ENCODE measurements at places on chromosomes 5 and 9.
A peak's percentile ranks its signal among the peaks of the same experiment; 100 is the strongest.

DNA sequence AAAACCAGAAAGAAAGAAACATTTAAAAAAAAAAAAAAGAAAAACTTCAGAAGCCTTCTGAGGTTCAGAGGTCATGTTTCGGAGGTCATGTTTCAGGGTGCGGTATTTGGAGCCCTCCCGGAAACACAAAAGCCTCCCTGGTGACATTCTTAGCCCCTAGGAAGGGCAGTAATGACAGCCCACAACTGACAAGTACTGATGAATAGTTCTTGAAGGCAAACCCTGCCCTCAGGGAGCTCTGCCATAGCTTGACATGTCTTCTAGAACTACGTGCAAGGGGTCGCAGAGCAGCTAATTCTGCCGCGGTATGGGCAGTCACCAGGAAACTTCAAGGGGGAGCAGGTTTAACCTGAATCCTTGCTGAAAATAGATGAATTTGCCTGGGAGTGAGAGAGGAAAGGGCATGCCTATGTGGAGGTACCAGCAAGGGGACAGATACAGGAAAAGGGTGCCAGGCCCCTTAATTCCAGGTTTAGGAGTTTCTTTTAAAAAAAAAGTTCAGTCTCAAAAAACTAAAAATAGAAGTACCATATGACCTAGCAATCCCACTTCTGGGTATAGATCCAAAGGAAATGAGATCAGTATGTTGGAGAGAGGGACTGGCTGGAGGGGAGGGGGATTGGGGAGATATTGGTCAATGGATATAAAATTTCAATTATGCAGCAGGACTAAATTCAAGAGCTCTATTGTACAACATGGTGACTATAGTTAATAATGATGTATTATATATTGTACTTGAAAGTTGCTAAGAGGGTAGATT, 98.4 kb downstream of the C9orf152 start:
- DNase-seq = no peak

GRCh38 chr9:68949271-68950000, 64.5 kb downstream of the PRKACG start:
- DNase-seq = no peak

GRCh38 chr5:140707812-140708211, 7.6 kb downstream of the ZMAT2 start:
- no peak for DNase-seq

GRCh38 chr5:79561525-79561893, 47.6 kb upstream of the HOMER1 start:
- no peak for DNase-seq

DNA sequence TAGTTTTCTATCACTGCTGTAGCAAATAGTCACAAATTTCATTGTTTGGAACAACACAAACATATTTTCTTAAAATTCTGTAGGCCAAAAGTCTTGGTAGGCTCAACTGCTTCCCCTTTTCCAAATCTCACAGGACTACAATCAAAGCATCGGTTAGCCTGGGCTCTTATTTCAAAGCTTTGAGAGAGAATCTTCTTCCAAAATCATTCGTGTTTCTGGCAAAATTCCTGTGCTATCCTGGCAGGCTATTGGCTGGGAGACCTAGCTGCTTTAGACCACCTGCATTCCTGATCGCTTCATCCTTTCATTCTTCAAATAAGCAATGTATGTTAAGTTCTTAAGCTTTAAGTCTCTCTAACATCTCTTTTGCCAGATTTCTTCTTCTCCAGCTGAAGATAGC, 629.8 kb upstream of the CDH18 start:
- no peak for DNase-seq

DNA sequence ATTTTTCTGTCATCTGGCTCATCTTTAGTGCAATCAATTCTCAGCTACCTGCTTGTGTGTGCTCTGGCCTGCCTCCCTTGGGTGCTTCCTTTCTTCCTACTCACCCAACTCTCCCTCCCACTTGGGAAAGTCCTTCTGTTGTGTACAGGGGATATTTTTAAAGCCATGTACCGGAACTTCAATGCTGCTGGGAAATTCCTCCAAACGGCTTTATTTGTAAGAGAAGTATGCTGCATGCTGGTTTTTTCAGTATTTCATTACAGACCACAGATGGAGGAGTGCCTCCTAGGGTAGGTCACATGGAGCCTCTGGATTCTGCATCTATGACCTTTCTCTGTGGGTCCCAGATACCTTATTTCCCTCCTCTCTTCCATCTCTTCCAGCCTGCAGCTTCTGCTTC, 5.4 kb upstream of the HMHB1 start:
- DNase-seq = no peak

DNA sequence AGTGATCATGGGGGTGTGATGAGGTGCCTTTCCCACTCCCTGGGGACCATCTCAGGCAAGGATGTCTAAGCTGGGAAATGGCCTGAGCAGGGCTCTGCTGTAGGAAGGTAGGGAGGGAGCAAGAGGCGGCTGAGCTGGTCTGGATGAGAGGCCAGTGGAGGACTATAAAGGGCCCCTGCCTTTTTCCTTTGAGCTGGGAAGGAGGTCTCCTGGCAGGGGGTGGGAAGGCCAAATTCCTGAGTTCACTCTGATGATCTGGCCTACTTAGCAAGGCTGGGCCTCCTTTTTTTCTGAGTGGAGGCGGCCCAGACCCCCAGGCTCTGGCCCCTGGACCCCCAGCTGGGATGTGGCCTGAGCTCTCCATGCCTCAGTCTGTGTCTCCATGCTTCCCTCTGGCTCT, 14.3 kb upstream of the PITX1 start:
- no peak for DNase-seq

- no peak for DNase-seq
Measured at GRCh38 chr9:209143-209758, 5.4 kb upstream of the DOCK8 start.

GRCh38 chr9:4235871-4236804, 63.7 kb downstream of the GLIS3 start:
- DNase-seq = no peak

GRCh38 chr5:168860503-168860902, 281.3 kb upstream of the PANK3 start:
- DNase-seq = no peak

GRCh38 chr9:19922476-19923118, 133.8 kb upstream of the SLC24A2 start:
- DNase-seq = no peak

GRCh38 chr9:12798066-12798770, 23.4 kb downstream of the LURAP1L start:
- no peak for DNase-seq

- no peak for DNase-seq
Measured at GRCh38 chr5:32961059-32961415, 249.9 kb downstream of the NPR3 start.

GRCh38 chr5:157431544-157432200, 28.3 kb upstream of the NIPAL4 start:
- DNase-seq = peak; percentile 4

DNA sequence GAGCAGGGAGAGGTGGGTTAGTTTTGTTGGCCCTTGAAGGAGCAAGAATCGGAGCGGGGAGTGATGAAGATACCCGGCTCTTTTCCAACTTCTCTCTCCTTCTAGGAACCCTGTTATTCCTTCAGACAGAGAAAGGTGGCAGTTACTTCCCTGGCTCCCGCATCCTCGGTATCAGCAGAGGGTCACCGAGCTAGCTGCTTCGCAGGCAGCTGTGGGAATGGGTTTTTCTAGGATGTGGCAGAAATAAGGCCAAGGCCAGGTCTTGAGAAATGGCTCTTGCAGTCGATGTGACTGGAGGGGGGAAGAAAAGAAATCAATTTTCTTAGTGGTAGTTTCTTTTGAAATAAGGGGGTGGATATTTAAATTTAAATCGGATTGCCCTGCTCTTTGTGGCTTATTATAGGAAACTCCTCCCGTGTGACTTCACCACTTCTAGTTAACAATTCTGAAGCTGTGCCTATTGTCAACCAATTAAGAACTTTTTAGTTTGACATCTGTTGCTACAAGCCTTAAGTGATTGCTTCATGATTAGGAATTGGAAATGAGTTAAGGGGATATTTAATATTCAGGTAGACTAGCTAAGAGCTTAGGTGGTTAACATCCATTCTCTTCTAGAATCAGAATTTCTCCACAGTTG, 1.4 kb downstream of the SAP30L start:
- no peak for DNase-seq

DNA sequence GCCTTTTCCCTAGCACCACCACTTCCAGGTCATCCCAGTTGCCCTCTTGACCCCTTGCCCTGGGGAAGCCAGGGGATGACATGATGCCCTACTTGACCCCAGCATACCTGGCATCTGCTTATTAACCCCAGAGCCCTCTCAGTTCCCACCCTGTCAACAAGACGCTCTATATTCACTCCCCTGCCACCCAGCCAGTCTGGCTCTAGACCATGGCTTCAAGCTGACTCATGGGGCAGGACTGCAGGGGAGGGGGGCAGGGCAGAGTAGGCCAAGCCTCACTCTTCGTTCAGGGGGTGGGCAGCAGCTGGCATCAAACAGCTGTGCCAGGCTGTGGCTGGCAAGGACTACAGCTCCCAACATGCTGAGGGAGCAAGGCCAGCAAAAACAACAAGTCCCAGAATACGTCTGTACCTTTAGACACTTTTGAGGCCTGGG, 5.3 kb downstream of the ATOSB start:
- DNase-seq = no peak

- no peak for DNase-seq
Measured at GRCh38 chr5:16485656-16486055, 20.1 kb upstream of the ZNF622 start.

- no peak for DNase-seq
Measured at GRCh38 chr5:66854416-66854815, 258.2 kb downstream of the MAST4 start.

- no peak for DNase-seq
Measured at GRCh38 chr5:152185547-152186245, 219.4 kb downstream of the NMUR2 start.

- DNase-seq = no peak
Measured at GRCh38 chr9:13252852-13253251, 26.6 kb downstream of the MPDZ start.

GRCh38 chr9:18834740-18835361, 198.2 kb downstream of the SAXO1 start:
- DNase-seq = no peak

- DNase-seq = no peak
Measured at GRCh38 chr5:179327021-179327735, 18.1 kb downstream of the ADAMTS2 start.

- no peak for DNase-seq
Measured at GRCh38 chr9:36158917-36159316, 10.3 kb upstream of the CCIN start.

DNA sequence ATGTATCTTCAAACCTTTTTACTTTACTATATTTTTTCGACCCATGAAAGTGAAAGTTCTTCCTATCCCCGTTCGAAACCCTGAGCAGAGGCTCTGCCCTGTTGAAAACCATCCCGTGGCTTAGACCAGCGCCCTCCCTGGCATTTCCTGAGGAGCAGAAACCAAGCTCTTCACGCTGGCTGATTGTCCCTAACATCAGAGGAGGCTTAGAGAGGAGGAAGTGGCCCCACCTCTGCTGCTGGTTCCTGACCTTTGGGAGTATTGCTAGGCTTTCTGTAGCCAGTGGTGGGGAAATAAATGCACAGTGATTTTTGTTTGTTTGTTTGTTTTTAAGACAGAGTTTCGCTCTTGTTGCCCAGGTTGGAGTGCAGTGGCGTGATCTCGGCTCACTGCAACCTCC, 4.2 kb upstream of the PTGES start:
- DNase-seq = no peak

GRCh38 chr5:170126626-170127025, 20.9 kb downstream of the FOXI1 start:
- DNase-seq = no peak

- no peak for DNase-seq
Measured at GRCh38 chr9:7137040-7137439, 379.3 kb downstream of the KDM4C start.

GRCh38 chr9:125659954-125660353, 47.1 kb downstream of the MAPKAP1 start:
- no peak for DNase-seq

DNA sequence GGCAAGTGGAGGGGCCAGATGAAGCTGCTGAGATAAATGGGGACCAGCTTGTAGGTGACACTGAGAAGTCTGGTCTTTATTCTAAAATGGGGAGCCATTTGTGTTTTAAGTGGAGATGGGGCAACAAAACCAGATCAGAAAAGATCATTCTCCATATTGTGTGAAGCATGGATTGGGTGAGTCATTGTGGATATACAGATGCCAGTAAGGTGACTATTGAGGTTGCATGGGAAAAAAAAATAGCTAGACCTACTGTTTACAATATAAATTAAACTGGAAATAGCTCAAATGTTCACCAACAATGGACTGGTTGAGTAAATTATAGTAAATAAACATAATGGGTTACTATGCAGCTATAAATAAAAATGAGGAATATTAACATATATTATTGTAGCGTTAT, 5.4 kb upstream of the MAP1B start:
- DNase-seq = no peak

DNA sequence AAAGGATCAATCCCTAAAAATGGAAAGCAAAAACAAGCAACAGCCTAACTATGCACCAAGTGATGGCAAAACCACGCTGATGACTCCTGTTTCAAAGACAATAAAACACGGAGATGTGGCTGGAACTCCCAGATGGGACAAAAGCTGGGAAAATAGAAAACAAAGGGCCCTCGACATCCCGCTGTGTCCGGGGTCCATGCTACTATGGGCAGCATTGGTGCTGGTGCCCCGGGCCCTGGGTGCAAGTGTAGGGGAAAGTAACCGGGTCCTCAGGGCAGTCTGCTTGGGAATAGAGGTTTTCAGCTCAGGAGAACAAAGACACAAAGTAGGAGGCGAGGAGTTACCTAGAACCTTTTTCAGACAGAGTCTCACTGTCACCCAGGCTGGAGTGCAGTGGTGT, 46.1 kb downstream of the MRPL36 start:
- DNase-seq = no peak

GRCh38 chr5:76145945-76146344, 62.8 kb downstream of the SV2C start:
- DNase-seq = no peak

DNA sequence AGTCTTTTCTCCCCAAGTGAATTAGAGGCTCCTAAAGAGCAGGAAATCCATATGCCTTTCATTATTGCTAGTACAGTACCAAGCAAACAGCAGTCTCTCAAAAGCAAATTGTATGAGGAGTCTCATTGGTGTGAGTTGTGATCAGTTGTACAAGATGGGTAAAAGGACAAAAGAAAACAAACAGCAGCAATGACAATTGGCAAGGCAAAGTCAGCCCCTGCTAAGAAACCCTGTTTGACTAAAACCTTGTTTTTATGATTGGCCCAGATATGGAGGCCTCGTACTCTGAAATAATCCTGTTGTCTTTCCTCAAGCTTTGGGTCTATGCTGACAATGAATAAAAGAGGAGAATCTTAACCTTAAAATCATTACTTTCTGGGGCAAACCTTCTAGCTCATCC, 69.8 kb downstream of the FOXD1 start:
- no peak for DNase-seq

- no peak for DNase-seq
Measured at GRCh38 chr5:39541920-39542319, 117.1 kb upstream of the DAB2 start.
